ENCODE measurements at places on chromosomes 5 and 9.

- no peak for DNase-seq
Observed at GRCh38 chr9:100730086-100730485, 152.2 kb downstream of the CAVIN4 start.

GRCh38 chr5:142784401-142784955 is 14.3 kb downstream of the ARHGAP26 start:
- DNase-seq = no peak

DNA sequence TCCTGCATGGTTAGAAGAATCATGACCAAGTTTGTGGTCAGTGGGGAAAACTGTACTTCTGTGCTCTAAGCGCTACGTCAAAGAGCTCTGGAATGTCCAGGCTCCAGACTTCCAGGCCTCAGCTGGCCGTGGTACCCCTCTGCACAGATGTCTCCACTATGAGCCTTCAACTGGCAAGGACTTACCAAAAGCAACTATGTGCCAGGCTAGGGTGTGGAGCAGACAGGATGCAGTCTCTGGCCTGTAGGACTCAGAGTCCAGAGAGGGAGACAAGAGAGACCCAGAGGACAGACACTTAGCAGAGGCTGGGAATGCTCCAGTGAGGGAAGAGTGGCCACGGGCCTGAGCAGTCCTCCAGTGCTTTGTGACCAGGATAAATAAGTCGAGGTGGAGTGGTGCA is 31.0 kb upstream of the TCF7 start:
- no peak for DNase-seq

- DNase-seq = no peak
Observed at GRCh38 chr9:88268886-88269285, 119.4 kb upstream of the SPIN1 start.

- no peak for DNase-seq
Observed at GRCh38 chr5:178854284-178854683, 5.5 kb upstream of the ZNF354B start.

GRCh38 chr5:145944328-145944727 is 8.0 kb downstream of the SH3RF2 start:
- DNase-seq = no peak

Measured in psoas muscle (tissue), 8 donors.